ENCODE measurements at places on chromosomes 16 and 17. TPM values are rescaled to one million over a fixed set of nuclear protein-coding genes. Genes with fewer than 3 reads are reported as not detected.

Gene OR1F1
- total RNA-seq, result not detected

Gene HLF
- 9.8 TPM for total RNA-seq

Gene MTHFSD
- 12.2 TPM for total RNA-seq

Gene MRPL27
- 61.4 TPM for total RNA-seq
